T-helper 2 cell treated with Interferon-gamma antibody and Interleukin-4, amounts not matched to agents 5 μg/mL and 100 μg/mL, for 36 hours (primary cell): ENCODE measurements at places on chromosomes 2 and 18.

DNA sequence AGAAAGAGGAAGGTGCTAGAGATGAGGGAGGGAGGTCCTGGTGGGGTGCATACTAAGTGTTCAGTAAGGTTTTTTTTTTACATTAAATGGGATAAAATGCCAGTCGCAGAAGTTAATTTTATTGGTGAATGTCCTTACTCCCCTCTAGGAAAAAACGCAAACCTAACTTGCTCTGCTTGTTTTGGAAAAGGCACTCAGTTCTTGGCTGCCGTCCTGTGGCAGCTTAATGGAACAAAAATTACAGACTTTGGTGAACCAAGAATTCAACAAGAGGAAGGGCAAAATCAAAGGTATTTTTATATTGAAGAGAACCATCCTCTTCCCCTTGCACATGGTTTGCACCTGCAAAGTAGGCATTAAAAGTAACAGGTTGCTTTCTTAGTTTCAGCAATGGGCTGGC is 12.7 kb upstream of the IL18R1 start:
- no peak for DNase-seq

- DNase-seq = peak; percentile 42
Observed at GRCh38 chr18:629269-630150, 27.9 kb upstream of the TYMS start.

- no peak for DNase-seq
Observed at GRCh38 chr2:108936076-108936864, 52.8 kb downstream of the EDAR start.

GRCh38 chr2:111668274-111668616 is 215.7 kb downstream of the ANAPC1 start:
- no peak for DNase-seq

- no peak for DNase-seq
Observed at GRCh38 chr2:211741966-211742365, 796.6 kb downstream of the ERBB4 start.

DNA sequence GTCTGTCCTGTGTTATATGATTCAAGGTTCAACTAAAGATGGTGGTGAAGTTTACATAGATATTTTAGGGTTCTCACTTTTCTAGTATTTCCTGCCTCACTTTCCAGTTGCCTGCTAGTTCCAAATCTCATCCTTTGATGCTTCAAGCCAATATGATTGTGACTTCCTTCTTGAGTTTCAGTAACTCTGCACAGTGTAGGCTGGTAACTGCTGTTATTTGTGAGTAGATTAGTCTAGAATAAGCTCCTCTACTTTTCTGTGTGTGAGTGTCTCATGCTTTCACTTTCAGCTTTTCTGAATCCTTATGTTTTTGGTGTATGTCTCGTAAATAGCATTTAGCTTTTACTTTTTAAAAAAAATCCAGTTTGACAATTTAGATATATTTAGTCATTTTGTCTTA is 42.6 kb downstream of the GALNT1 start:
- no peak for DNase-seq

- peak; percentile 80 for DNase-seq
Observed at GRCh38 chr2:98731041-98731893, at the start of gene MGAT4A. TSS of gene MGAT4A (minus strand) at chr2:98731132. CDS start at chr2:98726332, 4,800 bp downstream.

DNA sequence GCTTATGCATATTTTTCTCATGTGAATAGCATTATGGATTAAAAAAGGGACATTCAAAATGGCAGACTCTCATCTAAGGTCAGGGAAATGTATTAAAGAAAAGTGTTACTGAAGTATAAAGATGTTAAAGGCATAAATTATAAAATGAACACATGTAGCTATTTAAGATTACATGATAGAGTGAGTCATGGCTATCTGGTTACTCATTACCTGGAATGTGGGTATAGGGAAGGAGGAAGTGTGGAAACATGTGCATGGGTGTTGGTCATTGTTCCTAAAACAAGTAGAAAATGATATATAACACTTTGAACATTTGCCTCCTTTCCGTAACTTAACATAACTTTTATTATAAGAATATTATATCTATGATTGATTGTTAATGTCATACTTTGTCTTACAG is 66.4 kb downstream of the MYO1B start:
- DNase-seq = no peak

DNA sequence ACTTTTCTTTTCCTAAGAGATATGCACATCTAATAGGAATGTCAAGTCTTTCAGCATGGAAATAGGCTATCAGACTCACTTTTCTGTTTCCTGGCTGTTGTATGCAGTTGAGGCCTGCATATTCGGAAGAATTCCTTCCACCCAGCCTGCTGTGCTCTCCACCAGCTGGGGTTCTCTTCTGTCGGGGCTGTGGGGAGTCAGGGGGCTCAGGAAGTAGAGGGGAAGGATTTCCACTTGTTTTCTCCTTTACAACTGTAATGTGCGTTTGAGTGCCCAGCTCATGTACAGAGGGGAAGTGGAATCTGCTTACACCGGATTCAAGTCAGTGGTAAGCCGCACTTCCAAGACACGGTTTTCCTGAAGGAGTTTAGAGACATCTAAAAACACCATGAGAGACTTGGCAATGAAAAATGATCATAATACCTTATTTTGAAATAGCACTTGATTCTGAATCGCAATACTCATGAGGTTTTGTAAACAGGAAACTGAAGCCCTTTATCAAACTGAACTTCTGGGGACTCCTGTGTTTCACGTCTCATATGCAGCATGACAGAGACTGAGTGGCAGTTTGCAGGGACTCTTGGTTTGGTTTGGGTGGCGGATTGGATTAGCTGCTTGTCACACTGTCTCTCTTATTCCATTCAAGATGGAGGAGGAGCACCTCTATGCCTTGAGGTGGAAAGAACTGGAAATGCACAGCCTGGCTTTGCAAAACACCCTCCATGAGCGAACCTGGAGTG is 90.4 kb downstream of the MTCL1 start:
- DNase-seq = no peak

DNA sequence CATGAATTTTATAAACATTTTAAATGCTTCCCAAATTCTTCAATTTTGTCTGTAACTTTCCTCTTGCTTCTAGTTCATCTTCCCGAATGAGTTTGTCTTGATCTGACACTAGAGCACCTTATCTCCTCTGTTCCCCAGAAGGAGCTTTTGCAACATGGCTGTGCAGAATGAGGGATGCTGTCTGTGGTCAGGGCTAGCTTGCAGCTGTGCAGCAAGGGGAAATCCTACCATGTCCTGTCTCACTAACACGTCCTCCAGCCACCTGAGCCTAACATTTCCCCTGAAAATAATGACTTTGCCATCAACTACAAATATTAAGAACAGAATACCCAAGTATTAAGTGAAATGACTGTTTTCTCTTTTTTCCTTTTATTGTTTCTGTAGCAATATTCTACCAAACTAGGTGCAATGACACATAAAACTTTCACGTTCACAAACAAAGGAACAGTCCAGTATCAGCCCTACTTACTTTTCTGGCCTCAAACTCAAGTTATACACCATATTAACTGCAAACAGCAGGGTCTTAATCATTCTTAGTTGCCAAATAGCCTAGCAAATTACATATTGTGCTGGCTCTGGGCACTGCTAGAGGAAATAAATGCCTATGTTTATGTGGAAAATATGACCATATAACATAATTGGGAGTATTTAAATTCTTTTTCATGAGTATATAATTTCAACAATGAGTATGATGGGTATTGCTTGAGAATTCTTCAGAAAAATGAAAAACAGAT is 423.3 kb downstream of the CMPK2 start:
- DNase-seq = no peak

GRCh38 chr2:23112517-23112916 is 272.5 kb upstream of the KLHL29 start:
- DNase-seq = no peak

GRCh38 chr2:232368311-232368731 is 10.2 kb upstream of the ALPP start:
- no peak for DNase-seq

- DNase-seq = no peak
Observed at GRCh38 chr18:42184685-42185477, 229.8 kb downstream of the PIK3C3 start.

DNA sequence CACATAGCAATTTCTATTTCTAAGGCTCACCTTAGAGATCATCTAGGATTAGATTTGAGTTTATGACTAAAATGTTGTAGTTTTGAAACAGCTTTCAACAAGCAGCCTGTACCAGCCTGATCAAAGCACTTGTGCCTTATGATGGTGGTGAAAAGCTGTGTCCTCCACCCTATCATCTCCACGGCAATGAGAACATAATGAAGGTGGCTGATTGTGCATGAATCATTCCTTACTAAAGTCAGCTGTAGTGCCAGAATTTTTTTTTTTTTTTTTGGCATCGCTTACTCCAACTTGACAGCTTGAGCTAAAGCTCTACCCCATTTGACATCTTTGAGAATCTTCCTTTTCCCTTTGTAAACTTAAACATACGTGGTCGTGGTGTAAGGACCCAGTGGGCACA is 86.0 kb downstream of the DCC start:
- no peak for DNase-seq

- DNase-seq = no peak
Observed at GRCh38 chr18:56060967-56061541, 473.1 kb upstream of the TCF4 start.

- DNase-seq = no peak
Observed at GRCh38 chr18:49757513-49758262, 55.6 kb downstream of the ACAA2 start.

DNA sequence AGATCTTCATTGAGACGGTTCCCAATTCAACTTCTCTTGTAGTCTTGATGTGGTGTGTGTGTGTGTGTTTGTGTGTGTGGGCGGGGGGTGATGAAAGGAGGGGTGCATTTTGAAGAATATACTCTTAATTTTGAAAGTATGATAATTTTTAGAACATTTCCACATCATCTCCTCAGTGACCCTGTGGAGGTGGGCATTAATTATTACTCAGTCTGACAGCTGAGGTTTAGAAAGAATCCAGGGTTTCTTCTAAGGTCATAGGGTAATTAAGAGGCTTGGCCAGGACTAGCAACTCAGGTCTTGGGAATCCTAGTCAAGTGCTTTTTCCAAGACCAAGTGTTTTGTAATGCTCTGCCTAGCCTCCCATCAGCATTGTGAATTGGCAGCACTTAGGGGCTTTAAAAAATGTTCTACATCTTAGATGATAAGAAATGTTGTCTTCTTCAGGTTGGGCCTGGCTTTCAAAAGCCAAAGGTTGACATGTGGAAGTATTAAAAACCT is 100.5 kb downstream of the SPTBN1 start:
- DNase-seq = no peak

DNA sequence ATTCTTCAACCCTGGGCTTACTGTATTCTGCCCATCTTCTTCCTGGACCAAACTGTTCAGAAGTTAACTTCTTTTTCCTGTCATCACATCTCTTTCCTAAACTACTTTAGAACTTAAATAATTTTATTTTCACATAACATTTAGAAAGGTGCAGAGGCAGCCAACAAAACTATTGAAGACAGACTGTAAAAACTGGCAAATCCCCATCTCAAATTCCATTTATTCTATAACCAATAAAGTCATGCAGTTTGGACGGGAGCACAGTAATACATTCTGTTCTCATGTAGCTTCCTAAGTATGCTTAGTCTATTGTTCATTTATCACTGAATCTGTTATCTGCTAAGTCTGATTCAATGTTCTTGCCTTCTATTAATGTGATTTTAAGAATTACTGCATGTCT is 99.1 kb downstream of the SMAD2 start:
- no peak for DNase-seq

DNA sequence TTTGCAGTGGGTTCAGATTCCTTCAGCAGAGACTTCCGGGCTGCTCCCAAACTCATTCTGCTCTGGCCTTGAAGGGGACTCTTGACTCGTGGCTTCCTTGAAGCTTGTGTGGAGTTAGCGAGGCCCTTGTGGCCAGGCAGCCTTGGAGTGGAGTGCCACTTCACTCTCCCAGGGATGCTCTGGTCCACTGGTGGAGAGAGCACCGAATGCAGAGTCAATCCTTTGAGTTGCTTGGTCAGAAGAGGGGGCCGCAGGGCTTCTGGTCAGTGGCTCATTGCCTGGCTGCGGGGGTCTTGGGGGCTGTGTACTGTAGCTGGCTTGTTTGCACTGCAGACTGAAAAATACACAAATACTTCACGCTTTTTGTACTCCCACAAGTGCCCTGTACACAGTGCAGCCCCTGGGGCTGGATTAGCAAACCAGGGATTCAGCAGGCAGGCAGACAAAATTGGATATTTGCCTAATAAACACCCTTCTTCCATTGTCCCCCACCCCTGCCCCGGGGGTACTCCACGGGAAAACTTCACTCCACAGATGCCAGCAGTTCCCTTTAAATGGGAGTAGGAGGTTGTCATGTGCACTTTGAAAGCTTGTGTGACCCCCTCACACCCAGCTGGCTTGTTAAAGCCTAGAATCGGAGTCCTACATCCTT is 3.2 kb downstream of the GLI2 start:
- no peak for DNase-seq

- DNase-seq = no peak
Observed at GRCh38 chr2:128746356-128746755, 427.7 kb upstream of the HS6ST1 start.

GRCh38 chr2:127406454-127406853 is 11.8 kb upstream of the PROC start:
- DNase-seq = no peak

DNA sequence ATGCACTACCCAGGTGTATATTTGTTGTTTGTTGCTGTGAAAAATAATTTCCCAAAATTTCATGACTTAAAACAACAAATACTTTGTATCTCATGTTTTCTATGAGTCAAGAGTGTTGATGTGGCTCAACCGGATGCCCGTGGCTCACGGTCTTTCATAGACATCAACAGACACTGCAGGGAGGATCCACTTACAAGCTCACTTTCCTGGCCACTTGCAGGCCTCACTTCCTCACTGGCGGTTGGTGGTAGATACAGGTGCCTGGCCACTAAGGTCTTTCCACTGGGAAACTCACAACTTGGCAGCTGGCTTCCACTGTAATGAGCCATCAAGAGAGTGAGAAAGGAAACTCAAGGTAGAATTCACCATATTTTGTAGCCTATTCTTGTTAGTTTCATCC is 662.9 kb downstream of the IRS1 start:
- no peak for DNase-seq
